Stimulated activated CD4-positive, alpha-beta T cell treated with anti-CD3 and anti-CD28 coated beads, Interleukin-1b, Interleukin-23, amount 100 ng/mL, for 24 hours (primary cell): ENCODE measurements at places on chromosomes 5 and 9.

DNA sequence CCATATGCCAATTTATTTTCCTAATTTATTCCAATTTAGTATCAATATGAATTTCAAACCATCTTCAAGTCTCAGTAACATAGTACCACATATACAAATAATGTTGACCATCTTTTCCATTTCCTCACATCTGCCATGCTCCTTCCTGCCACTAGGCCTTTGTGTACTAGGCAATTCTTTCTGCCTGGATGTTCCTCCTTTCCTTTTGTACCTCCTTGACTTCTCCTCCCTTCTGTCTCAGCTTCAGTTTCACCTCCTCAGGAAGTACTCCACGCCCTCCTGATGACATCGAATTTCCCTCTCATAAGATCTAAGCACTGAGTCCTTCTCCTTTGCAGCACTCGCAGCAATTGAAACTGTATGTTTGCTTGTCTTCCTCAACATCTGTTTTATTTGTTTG is 53.9 kb downstream of the MEF2C start:
- DNase-seq = no peak

DNA sequence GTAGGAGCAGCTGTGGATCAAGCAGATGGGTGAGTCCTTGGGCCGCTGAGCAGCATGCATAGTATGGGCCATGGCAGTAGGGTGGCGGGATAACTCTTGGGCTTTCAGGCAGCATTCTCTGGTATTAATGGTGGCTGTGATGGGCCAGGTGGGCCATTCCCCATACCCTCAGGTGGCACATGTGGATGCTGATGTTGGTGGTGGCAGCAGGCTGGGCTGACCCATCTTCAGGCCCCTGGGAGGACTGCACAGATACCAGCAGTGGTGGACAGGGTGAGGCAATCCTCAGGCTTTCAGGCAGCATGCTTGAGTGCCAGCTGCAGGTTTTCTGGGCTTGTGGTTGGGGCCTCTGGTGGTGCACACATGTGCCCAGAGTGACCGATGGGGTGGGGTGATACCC is 27.1 kb upstream of the C6 start:
- no peak for DNase-seq

GRCh38 chr5:108654051-108654450 is 93.6 kb upstream of the FER start:
- DNase-seq = no peak

DNA sequence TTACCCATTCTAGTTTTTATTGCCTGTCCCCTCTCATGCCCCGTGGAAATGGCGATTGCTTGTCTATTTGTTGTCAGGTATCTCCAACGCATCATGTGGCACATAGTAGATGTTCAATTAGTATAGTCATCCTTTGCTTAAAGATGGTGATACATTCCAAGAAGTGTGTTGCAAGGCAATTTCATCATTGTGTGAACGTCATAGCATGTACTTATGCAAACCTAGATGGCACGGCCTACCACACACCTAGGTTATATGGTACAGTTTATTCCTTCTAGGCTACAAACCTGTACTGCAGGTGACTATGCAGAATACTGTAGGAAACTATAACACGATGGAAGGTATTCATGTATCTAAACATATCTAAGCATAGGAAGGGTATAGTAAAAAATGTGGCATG is 163.9 kb upstream of the DAPK1 start:
- no peak for DNase-seq

GRCh38 chr5:150731669-150732242 is 27.1 kb downstream of the DCTN4 start:
- no peak for DNase-seq

DNA sequence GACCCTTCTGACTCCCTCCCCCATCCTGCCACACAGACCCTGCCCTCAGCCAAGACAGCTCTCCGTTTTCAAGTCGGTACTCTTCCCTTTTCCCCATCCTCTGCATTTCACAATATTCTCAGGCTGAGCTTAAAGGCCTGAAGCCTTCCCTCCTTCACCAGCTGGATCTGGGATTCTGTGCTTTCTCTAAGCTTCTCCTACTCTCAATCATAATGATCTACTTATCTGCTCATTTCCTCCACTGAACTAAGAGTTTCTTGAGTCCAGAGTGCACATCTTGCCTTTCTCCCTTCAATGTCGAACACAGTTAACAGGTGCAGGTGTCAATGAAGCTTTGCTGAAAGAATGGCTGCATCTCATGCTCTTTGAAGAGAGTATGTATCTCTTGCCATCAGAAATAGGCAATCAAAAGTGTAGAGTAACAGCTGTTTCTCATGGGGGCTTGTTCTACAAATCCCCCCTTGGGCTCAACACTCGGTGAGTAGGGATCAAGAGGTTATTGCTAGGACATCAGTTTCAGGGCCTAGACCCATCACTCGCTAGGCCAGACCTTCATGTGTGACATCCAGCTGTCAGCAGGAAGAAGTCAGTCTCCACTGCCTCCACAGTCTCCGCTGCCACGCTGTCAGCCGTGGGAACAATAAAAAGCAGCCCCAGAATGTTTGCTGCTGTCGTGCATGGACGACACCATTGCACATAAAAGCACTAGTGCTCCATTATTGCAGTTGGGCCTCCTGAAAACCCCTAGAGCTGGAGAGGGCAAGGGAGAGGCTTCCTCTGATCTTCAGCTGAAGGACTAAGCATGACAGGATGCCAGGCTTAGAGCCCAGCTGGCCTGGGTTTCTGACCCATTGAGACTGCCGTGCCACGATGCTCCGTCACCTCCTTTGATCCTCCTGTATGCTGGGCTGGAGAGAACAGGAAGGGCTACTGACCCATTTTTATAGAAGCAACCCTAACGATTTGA is 23.7 kb downstream of the TRAF1 start:
- no peak for DNase-seq

GRCh38 chr9:92426501-92427145 is 2.4 kb upstream of the OMD start:
- DNase-seq = no peak

GRCh38 chr9:79569814-79570447 is 1.8 kb upstream of the TLE4 start:
- DNase-seq = no peak

- peak; percentile 81 for DNase-seq
These were observed 18.1 kb downstream of the KYAT1 start for GRCh38 chr9:128863647-128864046.

DNA sequence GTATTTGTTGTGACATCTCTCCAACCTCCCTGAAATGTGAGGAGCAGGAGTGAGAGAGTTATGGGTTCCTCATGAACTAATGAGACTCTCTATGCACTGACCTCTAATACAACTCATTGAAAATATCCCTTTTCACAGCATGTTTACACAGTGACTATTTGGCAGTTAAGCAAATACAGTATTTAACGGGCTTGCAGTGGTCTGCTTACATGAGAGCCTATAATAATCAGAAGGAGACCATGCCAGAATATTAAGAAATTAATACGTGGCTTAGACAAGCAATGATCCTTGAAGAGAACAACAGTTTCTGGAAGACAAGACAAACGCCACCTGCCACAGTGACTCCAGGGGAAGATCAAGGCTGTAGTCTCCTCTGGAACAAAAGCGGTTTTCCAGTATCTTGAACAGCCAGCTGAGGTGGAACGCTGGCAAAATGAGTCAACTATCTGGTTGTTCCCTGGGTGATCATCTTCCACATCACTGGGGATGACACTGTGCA is 424.5 kb downstream of the DMAC1 start:
- no peak for DNase-seq

DNA sequence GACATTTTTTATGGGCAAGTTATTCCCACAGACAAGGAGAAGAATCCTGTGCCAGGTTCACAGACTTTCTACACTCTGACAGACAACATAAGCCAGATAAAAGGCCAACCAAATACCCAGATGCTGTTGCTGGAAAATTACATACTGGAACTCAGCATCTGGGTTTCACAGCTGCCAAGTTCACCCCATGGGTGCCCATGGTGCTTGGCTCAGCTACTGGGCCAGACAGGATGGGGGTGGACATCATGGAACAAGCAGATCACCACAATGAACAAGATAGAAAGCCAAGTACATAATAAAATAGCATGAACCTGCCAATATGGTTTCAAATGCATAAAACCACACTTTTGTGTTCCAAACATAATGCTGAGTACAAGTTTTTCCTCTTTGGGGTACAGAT is 999.8 kb downstream of the NR2F1-AS1 start:
- no peak for DNase-seq

- DNase-seq = no peak
These were observed 82.5 kb upstream of the SMIM23 start for GRCh38 chr5:171703146-171703545.

DNA sequence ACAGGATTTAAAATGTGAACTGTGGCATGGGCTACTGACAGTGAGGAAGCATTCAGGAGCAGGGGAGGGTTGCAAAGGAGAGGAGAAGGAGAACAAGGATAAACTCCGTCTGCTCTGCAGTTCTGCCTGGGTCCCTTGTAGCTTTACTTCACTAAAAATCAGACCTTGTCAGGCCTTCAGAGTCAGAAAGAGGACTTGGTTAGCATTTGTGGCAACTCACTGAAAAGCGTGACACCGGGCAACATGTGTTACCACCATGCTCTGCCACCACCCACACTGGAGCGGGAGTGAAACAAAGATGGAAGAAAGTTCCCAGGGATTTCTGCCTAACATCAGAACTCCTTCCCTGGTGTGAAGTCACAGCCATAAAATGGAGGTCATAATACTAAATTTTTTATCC is 19.3 kb downstream of the FYB1 start:
- DNase-seq = no peak

DNA sequence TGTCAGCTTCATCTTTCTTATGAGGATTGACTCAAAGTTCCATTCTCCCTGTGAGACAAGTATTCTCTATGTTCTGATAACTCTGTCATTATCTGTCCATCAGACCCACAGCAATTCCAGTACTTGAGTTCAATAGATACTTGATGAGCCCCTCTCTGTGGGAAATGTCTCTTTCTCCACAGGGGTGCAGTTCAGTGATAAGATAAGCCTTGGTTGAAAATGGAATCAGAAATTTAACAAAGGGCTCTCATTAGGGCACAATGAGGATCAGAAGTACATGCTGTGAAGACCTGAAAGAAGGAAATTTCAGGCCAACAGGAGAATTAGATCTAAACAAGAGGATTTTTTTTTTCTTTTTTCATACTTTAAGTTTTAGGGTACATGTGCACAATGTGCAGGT is 737.3 kb downstream of the MTRR start:
- no peak for DNase-seq

DNA sequence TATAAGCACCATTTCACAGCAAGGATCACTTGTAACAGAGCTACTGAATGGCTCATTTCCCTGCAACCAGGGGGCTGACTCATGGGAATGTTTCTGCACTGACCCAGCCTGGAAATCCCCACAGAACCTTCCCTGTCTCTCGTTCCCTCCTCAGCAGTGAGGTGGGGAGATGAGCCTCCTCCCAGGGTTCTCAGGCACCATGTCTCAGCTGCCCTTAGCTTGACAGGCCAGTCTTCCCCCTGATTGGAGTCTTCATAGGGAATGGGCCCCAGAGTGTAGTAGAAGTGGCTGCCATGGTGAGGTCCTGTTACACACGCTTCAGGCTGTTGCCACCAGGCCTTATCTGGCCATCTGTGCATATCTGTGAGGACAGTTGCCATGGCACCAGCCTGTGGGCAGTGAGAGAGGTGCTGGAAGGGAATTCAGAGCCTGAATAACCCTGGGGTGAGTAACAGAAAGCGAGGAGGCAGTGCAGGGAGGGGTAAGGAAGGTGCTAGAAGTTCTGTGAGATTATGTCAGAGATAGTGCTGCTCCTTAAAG is 324.4 kb downstream of the ENC1 start:
- no peak for DNase-seq

GRCh38 chr5:149638546-149639241 is 57.4 kb downstream of the ARHGEF37 start:
- no peak for DNase-seq

DNA sequence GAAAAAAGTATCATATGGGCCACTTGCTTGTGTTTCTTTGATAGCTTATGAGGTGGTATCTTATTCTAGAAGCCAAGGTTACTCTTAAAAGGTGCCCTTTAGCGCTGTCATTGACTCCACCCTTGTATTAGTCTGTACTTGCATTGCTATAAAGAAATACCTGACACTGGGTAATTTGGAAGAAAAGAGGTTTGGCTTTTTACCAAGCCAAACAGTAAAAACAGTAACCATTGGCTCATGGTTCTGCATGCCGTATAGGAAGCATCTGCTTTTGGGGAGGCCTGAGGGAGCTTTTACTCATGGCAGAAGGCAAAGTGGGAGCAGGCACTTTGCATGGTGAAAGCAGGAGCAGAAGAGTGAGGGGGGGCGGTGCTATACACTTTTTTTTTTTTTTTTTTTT is 87.4 kb downstream of the TEK start:
- no peak for DNase-seq

GRCh38 chr5:79507251-79508205 is 6.4 kb downstream of the HOMER1 start:
- DNase-seq = no peak

- DNase-seq = no peak
These were observed 101.3 kb downstream of the PHF2 start for GRCh38 chr9:93677641-93678136.

- no peak for DNase-seq
These were observed 316.7 kb downstream of the SLIT3 start for GRCh38 chr5:168984135-168984675.

GRCh38 chr5:180873615-180874520 is 12.8 kb upstream of the ZFP62 start:
- DNase-seq = no peak

DNA sequence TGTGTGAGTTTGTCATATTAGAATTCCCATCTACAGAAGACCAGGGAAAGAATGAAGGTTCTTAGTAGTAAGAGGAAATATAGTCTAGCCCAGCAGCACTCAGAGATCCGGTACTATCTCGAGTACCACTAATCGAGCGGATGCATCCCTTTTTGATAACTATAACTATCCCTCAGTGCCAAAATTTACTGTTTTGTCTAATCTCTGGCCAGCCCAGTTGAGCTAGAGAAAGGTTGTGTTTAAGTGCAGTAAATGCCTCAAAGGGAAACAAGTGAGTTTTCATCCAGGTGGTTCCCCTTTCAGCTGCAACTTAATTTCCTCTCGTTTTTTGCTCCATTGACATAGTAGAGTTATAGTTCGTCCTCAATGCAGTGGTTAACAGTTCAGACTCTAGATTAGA is 146.7 kb downstream of the GPBP1 start:
- DNase-seq = no peak

GRCh38 chr5:164181604-164182003 is 676.2 kb downstream of the MAT2B start:
- DNase-seq = no peak

- no peak for DNase-seq
These were observed 669.0 kb downstream of the ACTL7B start for GRCh38 chr9:108186642-108187395.
